ENCODE measurements at places on chromosomes 5 and 9.

- no peak for DNase-seq
These were observed 8.8 kb downstream of the TENT2 start for GRCh38 chr5:79621056-79621455.

GRCh38 chr9:76650692-76651091 lies 113.5 kb upstream of the PCA3 start:
- DNase-seq, result peak; percentile 59

GRCh38 chr9:87592554-87593358 lies 95.1 kb downstream of the DAPK1 start:
- DNase-seq, result no peak

GRCh38 chr5:133944263-133945185 lies 23.9 kb downstream of the C5orf15 start:
- peak; percentile 76 for DNase-seq

DNA sequence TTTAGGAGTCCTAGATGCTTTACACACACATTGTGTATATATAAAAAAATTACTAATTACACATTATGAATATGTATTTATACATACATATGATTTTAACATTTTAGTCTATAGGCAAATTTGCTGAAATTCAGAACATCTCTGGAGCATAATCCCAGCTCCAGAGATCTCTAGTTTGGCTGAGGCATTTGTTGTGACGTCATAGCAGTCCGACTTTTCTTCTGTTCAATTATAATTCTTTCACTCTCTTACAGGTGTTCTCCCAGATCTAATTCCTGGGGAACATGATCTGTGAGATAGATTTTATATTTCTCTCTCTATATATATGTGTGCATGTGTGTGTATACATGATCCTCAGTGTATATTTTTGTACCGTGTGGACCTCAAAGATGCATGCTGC lies 1876.2 kb downstream of the EFNA5 start:
- no peak for DNase-seq

DNA sequence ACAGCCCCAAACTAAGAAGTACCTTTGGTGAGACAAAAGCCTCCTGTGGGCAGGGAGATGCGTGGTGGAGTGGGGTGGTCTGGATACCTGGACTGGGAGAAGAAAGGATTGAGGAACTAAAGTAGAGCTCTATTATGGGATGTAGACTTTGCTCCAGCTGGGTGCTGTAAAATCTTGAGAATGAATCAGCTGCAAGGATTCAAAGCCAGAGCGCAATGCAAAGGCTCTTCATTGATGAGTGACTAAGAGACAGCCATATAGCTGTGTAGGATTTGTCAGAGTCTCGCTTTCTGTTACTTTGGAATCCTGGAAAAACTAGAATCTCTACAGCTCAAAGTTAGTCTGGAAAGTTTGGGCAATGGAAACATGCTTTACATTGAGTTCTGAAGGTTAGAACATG lies 159.9 kb downstream of the TAF11L14 start:
- DNase-seq, result no peak

DNA sequence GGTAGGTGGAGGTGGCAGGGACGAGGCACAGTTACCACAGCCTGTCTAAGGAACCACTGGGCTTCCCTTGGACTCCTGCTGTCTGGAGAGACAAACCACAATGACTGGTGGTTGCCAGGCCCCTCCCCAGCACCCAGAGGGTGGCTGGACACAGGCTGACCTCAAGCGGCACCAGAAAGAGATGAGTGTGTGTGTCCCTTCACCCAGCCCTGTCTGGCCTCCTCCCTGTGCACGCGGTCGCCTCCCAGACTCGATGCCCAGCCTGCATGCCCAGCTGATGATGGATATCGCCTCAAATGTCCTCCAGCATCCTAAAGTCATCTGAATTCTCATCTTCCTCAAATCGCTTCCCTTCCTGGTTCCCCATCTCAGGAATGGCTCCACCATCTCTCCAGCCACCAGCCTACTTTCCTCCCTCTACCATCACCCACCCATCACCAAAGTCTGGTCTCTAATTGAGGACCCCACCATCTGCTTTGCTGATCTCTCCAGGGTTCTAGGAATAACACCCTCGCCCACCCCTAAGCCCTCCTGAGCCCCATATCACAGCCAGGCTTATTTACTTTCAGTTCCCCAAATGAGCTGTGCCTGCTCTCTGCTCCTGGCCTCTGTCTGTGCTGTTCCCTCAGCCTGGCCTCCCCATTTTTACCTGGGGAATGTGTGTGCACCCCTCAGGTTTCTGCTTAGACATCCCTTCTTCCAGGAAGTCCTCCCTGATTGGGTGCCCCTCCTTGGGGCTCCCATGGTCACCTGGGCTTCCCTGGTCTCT lies 52.5 kb upstream of the GGTA1 start:
- no peak for DNase-seq

GRCh38 chr5:6395102-6395445 lies 16.7 kb upstream of the MED10 start:
- no peak for DNase-seq

- DNase-seq, result no peak
These were observed 209.5 kb upstream of the MVB12B start for GRCh38 chr9:126117158-126117425.

DNA sequence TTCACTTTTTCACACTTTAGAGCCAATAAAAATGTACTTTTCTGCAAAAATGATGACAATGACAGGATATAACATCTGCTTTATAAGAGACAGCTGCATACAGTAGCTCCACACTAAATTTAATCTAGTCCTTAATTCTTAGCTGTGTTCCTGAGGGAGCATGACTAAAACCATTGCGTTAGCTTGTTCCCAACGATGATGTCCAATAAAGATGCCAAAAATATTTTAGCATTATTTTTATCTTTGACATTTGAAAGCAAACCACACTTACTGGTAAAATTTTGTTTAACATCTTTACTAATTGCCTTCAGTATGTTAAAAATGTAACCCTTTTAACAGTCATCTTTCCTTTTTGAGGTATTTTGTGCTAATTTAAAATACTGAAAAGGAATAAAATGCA lies 382.7 kb downstream of the CHSY3 start:
- DNase-seq, result no peak

GRCh38 chr5:64502196-64502595 lies 3.6 kb upstream of the RGS7BP start:
- DNase-seq, result no peak

DNA sequence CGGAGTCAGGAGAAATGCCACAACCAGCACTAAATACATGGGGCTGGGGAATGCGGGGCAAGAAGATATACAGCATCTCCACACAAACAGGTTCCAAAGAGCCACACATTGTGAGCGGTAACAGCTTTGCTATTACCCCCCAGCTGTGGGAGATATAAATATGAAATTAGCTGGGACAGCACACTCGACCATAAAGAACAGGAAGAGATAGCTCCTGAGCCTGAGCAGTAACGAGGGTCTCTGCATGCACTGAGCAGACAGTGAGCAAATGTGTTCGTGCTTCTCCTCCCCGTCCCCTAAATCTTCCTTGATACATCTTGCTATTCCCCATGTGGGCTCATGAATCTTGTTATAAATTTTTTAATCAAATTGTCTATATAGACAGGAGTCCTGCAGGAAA lies 53.1 kb downstream of the ADAMTS2 start:
- no peak for DNase-seq

DNA sequence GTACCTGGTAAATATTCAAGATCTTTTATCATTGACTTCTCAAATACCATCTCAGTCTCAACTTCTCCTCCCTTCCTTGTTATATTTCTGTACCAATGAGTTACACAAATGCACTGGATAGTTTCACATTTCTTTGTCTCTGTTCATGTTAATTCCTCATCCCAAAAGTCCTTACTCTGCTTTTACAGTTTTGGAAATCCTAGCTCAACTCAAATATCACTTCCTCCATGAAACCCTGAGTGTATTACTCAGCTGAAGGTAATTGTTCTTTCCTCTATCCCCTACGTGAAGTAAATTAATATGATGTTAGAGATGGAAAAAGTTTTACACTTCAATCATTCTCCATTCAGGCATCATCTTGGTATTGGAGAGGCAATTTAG lies 241.5 kb downstream of the TLE4 start:
- DNase-seq, result no peak

GRCh38 chr5:80738466-80738865 lies 83.7 kb upstream of the DHFR start:
- no peak for DNase-seq

- no peak for DNase-seq
These were observed 1.1 kb upstream of the ANP32B start for GRCh38 chr9:97981846-97982682.

- DNase-seq, result no peak
These were observed 41.0 kb downstream of the KIAA1191 start for GRCh38 chr5:176320577-176320976.

DNA sequence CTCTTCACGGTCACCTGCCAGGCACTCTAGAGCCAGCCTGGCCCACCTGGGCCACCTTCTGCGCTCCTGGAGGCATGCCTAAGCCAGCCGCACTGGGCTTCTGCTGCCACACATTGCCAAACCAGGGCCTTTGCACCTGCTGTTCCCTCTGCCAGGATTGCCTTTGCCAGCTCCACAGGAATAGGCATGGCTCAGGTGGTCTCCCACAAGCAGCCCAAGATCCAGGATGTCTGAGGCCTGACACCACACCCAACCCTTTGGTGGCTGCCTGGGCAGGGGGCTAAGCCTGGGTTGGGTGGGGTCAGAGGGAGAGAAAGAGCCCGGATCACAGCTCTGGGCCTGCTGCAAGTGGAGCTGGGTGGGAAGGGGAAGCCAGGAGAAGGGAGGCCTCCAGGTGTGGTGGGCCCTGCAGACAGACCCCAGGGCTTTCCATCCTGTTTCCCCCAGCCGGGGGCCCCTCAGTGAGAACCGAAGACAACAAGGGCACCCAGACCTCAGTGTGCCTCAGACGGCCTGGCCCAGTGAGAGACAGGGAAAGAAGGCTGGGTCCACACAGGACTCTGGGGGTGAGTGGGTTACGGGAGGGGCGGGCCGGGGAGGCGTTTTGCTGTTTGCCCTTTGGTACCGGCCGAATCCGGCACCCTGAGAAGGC lies 672 bp upstream of the SUSD3 start:
- no peak for DNase-seq

GRCh38 chr5:159458217-159458711 lies 128.0 kb upstream of the IL12B start:
- DNase-seq, result no peak

DNA sequence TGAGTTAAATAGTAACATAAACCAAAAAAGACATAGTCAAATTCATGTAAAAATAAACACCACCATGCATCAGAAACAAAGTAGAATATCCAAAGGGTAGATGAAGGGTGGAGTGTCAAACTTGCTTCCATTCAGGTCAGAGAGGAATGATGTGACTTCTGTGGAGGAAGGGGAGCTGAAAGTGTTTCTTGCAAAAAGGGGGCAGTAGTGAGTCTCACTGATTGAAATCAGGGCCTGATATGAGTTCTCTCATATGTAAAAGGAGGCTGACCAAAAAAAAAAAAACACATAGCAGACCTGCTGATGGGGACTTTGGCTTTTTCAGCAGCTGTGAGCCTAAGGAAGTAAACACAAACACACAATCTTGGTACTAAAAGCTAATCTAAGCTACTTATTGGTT lies 38.8 kb upstream of the RGMB start:
- DNase-seq, result no peak

- no peak for DNase-seq
These were observed 86.4 kb downstream of the ARRDC3 start for GRCh38 chr5:91296674-91297143.

DNA sequence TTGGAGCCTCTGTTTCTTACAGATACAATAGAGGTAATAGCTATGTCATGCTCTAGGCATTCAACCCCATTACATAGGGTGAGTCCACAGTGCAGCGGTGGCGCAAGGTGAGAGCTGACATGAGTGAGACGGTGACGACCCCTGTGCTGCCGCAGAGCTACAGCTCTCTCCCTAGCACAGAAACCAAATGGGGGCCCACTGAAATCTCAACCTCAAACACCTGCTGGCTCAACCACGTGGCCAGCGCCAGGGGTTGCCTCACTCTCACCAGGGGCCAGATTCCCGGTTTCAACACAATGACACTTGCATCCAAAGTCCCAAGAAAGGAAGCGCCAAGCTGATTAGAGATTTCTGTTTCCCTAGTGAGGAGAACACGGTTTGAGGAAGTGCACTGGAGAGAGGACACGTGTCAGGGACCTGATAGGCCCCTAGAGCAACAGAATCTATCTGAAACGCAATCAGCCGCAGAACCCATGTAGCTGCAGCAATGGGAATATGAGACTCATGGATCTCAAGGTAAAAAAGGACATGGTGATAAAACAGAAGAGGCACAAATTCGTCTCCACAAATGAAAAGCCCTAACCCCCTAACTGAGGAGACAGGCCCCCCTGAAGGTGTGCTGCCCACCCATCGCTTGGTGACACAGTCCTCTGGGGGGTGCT lies 114.3 kb downstream of the CRB2 start:
- peak; percentile 54 for DNase-seq

DNA sequence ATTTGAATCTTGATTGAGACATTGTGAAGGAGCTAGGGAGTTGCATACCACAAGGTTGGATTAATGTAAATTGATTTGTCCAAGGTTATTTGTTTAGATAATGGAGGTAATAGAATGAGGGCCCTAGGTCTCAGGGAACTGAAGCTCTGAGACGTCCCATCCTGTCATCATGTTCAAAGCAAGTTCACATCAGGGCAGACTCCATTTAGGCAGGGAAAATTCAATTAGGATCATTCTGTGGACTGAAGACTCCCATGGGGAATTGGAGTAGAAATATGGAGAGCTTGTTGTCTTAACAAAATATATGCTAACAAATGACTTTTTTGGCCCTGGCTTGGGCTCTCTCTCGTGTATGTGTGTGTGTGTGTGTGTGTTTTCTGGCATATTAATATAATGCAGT lies 722.0 kb upstream of the ADAMTS16 start:
- DNase-seq, result no peak

DNA sequence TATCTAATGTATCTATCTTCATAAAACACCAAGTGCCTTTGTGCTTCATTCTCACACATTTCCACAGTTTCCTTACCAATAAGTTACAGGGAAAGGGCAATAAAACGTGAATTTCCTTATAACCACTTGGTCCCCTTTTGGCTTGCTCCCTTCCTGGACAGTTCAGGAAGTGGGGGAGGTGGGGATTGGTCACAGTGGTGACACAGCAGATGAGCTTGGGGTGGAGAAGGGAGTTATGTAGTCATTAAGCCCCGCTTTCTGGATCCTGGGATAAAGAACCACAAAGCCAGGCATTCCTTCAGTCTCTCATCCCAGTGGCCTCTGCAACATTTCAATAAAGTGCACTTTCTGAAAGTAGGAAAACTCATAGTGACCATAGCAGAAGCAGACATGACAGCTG lies 47.1 kb upstream of the FYB1 start:
- DNase-seq, result peak; percentile 50

DNA sequence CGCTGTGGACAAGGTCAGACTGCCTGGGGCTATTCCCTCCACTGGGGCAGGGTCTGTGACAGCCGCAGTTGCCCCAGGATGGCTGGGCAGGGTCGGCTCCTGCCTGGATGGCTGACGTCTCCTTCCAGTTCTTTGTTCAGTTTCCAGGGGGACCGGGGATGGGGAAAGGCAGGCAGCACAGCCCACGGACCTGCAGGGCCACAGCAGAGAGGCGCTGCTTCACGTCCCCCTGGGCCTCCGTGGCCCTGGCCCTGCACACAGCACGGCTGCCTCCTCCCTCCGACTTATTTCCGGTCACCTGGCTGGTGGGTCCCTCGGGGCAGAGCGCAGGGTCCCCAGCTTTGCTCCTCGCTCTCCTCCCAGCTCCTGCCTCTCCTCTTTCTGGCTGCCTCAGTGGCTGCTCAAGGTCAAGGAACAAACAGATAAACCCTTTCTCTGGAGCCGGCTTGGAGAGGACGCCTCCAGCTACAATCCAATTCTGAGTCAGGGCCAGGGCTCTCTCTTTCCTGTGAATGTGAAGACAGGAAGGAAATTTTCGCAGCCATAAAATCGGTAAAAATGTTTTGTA lies 169.7 kb downstream of the C9orf50 start:
- no peak for DNase-seq
